ENCODE measurements at places on chromosomes 13 and 19. TPM values are rescaled to one million over a fixed set of nuclear protein-coding genes. Genes with fewer than 3 reads are reported as not detected.
A peak's percentile ranks its signal among the peaks of the same experiment; 100 is the strongest.

TMEM272 gene
- total RNA-seq, result 0.19 TPM

ZNF726 gene
- total RNA-seq, result 6.4 TPM

LILRB4 gene
- 9.9 TPM for total RNA-seq

KLK12 gene
- total RNA-seq, result not detected

- no peak for DNase-seq
These were observed 12.2 kb downstream of the XAB2 start for GRCh38 chr19:7617172-7617571.

GRCh38 chr19:54451331-54451871 is 2.4 kb downstream of the LENG8 start:
- DNase-seq, result peak; percentile 70

DNA sequence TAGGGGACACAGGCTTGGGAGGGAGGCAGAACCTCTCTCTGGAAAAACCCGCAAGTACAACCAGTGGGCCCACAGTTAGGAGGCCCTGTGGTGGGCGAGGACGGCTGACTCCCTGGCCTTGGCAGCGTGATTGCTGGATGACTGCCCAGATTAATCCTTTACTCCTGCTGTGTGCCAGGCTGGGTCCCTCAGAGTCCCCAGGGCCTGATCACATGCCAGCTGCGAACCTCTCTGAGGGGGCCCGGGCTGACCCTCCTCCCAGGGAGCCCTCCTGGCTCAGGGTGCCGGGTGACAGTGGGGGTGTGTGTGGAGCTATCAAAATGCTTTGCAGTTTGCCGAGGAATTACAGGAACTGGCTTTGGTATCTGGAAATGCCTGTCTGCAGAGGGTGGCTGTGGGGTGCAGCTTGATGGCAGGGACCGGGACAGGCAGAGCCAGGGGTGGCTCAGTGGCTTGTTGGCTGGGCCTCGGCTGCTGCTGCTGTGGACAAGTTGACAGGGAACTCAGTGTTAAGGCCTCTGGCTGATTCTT is 48.9 kb downstream of the DNM2 start:
- peak; percentile 81 for DNase-seq

- DNase-seq, result no peak
These were observed 240.5 kb downstream of the IRS2 start for GRCh38 chr13:109545931-109546330.
